ENCODE measurements at places on chromosomes 2 and 18.
A peak's percentile ranks its signal among the peaks of the same experiment; 100 is the strongest.

DNA sequence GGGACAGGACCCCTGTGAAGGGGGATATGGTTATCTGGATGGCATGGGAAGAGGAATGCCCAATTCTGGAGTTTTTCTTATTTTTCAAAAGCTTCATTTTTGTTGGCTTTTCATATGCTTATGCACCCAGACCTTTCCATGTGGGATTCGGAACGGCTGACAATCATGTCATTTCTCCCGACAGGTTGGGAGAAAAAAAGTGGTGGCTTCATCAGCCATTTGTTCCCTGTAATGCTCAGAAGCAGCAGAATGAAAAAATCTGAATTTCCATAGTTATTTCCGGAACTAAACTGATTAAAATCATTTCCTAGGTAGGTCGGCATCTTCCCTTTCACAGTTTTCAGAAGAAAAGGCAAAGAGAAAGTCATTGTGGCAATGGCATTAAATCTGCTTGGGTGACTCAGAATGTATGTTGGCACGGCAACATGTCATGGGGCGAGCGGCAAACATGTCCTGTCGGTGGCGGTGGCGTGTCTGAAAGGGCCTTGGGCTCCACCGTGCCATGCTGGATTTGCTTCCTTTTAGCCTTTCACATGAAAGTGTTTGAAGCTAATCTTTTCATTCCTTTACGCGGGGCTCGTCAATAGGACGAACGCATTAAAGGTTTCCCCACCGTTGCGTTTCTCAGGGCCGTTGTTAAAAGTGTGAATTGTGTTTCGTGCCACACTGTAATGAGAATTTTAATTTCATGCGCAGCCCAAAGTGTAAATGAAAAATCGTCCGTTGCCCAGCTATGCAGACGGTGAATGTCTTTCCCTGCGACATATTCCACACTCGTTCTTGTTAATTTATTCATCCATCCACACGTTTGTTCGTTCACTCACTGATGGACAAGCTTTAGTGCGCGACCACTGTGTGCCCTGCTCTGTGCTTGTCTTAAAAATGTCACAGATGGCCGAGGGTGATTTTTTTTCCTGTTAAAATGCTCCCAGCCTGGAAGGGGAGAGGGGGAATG lies 18.5 kb downstream of the ACKR3 start:
- no peak for DNase-seq

DNA sequence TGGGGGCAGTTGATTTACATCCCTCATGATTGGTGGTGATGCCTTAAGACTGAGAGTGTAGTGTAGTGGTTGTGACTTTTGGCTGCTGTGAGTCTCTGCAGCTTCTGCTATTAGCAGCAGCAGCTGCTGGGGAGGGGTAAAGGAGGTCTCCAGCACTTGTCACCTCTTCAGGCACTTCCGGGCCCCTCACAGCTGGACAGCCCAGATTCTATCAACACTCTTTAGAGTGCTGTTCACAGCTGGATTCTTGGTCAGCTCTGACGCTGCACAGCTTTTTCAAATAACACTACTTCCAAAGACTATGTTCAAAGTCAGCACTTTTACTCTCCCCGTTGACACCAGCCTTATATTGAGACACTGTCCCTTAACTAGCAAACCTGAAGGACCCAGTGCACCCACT lies 396.0 kb downstream of the MEIS1 start:
- no peak for DNase-seq

DNA sequence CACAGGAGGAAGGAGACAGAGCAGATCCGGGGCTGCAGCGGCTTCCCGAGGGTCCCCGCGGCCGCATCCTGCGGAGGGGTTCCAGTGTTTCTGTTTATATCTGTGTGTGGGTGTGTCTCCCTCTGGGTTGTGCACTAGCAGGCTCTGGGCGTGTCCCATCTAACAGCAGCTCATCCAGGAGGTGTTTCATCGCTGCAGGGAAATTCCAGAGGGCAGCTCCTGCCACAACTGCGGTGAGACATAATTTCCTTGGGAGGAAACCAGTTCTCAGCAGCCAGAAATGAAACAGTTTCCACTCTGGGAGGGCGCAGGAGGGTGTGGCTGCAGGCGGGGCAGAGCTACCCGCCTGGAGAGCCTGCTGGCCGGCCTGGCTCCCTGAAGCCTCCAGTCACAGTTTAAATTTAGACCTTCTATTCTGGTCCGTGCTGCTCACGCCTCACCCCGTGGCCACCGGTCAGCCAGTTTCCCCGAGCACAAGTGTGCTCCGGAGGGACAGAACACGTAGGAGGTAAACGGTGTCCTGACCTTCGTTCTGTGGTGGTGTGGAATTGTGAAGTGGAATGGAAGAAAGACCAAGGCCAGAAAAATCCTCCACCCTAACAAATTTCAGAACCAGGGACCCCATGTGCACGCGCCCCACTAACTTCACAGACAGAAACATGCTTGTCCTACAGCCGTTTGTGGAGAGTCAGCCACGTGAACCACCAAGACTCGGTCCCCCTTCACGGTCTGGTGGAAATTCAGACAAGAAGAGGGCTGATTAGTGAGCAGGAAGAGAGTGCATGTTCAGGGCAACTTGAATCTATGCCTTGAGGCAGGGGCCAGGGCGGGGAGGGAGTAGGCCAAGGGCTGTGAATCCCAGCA lies 50.2 kb downstream of the TEX44 start:
- DNase-seq: peak; percentile 50

DNA sequence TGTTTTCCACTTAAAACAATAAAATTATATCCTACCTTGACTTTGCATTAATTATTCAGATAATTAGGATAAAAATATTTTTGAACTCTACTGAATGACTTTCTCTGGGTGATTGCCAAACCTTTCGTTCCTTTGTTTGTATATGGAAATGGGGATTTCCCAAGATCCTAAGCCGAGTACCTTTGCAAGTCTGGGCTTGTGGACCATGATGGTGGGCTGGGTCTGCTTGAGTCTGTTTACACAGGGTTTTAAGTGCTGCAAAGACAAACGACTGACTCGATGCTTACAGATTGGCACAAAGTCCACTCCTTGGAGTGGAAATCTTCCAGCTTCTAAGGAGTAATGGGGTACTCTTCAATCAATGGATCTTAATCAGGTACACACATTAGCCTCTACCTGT lies 659.5 kb downstream of the TSN start:
- no peak for DNase-seq

- DNase-seq: no peak
Measured at GRCh38 chr18:4631239-4631638, 176.1 kb upstream of the DLGAP1 start.

DNA sequence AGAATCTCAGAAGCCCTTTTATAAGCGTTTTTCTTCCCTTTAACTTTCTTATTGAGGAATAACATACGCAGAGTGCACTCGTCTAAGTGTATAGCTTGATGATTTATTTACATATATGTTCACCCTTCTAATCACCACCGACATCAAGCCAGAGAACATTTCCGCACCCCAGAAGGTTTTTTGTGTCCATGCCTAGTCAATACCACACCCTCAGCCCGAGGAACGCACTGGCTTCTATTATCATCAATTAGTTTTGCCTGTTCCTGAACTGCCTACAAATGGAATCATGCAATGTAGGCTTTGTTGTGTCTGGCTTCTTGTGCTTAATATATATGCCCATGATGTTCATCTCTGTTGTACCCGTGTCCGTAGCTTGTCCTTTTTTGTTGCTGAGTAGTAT lies 27.7 kb downstream of the SDC1 start:
- DNase-seq: no peak

GRCh38 chr2:131010566-131010965 lies 82.7 kb downstream of the FAM168B start:
- no peak for DNase-seq

DNA sequence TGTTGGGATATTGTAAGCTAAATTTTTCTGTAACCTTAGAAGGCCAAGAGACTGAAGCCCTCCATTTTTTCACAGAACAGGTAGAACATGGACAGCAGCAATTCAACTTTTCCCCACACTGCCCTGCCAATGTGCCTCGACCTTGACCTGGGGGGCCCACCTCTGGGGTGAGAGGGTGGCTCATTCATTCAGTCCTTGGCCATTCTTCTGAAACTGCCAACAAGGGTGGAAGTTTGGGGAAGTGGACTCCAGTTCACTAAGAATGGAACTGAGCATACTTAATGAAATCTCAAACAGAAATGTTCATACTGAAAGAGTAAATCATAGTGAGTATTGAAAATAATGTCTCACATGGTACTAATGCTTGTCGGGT lies 1.1 kb downstream of the EEF1B2 start:
- DNase-seq: no peak

GRCh38 chr18:40168026-40168425 lies 1787.0 kb upstream of the PIK3C3 start:
- DNase-seq: no peak

GRCh38 chr2:12192762-12193161 lies 446.3 kb downstream of the LPIN1 start:
- no peak for DNase-seq

- no peak for DNase-seq
Measured at GRCh38 chr2:111069722-111070121, 51.0 kb upstream of the BCL2L11 start.

DNA sequence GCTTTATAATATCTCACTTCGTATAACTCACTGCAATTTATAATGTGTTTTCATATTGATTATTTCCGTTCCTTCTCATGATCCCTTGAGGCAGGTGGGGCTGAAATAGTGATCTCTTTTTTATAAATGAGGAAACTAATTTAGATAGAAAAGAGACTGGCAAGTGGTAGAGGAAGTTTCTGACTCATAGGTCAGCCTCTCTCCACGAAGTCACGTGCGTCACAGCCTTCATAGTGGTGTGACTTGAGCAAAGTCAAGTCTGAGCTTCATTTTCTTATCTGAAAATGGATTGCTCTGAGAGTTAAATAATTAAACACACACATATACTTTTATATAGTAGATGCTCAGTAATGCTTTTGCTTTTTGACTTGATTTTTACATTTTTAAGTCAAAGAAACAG lies 19.9 kb downstream of the ABCG5 start:
- DNase-seq: peak; percentile 16

GRCh38 chr2:237754182-237754581 lies 44.4 kb upstream of the RBM44 start:
- DNase-seq: no peak

DNA sequence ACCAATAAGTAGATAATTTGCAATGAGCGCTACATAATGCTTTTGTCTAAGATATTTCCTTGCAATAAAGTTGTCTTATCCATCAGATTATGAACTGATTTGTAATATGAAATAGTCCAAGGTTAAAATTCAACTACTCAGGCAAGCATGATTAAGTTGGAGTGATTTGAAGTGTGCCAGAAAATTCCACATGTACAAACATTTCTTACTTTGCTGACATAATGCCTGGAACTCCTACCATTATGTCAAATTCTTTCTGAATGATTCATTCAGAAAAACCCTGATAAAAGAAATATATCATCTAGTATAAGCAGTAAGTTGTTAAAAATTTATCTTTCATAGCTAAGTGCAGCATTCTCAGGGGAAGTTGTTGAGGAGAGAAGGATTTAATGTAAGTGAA lies 87.3 kb downstream of the CBLN2 start:
- DNase-seq: no peak

DNA sequence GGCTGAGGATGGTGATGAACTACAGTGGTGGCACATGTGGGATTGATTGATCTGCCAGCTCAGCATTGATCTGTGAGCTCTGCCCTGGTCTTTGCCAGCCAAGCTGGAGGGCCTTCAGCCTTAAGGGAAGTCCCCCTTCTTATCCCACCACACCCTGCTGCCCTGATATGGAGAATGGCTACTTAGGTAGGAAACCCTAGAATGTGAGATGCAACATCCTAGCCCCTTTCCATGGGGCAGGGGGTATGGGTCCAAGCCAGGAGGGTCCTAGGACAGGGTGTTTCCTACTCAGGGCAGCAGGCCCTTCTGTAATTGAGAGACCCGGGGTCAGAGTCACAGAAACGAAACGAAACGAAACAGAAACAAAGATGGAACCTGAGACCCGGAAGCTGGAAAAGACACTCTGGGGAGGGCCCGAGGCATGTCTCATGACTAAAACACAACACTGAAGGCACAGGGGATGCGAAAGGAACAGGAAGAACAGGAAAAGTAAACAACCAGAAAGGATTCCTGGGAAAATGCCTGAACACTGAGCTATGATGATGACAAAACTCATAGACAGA lies 16.9 kb upstream of the SULT1C2 start:
- no peak for DNase-seq

GRCh38 chr2:240048237-240048636 lies 5.1 kb downstream of the OR6B3 start:
- no peak for DNase-seq

DNA sequence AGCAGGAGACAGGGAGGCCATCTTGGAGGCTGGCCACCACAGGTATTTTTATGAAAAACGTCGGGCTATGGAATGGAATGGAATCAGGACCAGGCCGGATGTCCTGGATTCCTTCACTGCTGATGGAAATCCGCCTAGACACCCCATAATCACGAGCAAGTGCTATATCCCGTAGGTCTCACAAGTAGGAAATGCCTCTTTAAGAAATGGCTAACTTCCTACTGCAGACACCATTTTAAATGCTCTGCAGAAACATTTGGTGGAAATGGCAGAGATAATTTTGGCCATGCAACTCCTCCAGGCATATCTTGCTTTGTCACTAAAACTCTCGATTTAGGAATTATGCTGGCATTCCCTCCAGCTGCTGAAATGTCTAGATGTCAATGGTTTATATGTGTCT lies 18.0 kb downstream of the ID2 start:
- no peak for DNase-seq

DNA sequence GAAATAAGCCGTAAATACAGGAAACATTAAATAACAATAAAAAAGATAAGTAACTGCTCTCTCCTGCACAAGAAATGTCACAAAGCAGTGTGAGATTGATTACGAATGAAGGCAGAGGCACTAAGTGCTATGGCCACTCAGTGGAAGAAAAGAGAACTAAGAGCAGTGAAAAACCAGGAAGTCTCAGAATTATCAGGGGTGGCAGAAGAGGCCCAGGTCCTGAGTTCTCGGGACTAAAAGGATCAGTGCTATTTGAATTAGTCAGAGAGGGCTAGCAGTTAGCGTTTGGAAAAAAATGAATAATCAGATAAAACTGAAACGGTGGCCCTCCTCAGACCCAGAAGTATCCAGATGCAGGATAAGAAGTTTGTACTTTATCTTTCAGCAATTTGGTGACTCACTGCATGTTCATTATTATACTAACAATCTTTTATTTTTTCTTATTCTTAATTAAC lies 367.1 kb downstream of the ZEB2 start:
- no peak for DNase-seq

All from stimulated activated CD4-positive, alpha-beta T cell treated with anti-CD3 and anti-CD28 coated beads, Interleukin-15, amount 100 ng/mL, for 48 hours (primary cell).